ENCODE measurements at places on chromosomes 12 and 14. TPM values are rescaled to one million over a fixed set of nuclear protein-coding genes. Genes with fewer than 3 reads are reported as not detected.

GRCh38 chr12:2820432-2820831 lies 8.0 kb downstream of the ITFG2 start:
- DNase-seq = no peak

GRCh38 chr14:75871181-75871880 lies 110.5 kb downstream of the TGFB3 start:
- no peak for DNase-seq

Gene ITGB7
- total RNA-seq = not detected

Gene RFX4
- total RNA-seq = not detected
